ENCODE measurements at places on chromosomes 2 and 18.

GRCh38 chr2:230234845-230235244 is 9.3 kb downstream of the SP140 start:
- no peak for DNase-seq

- no peak for DNase-seq
Measured at GRCh38 chr2:42713920-42714319, 50.0 kb downstream of the OXER1 start.

DNA sequence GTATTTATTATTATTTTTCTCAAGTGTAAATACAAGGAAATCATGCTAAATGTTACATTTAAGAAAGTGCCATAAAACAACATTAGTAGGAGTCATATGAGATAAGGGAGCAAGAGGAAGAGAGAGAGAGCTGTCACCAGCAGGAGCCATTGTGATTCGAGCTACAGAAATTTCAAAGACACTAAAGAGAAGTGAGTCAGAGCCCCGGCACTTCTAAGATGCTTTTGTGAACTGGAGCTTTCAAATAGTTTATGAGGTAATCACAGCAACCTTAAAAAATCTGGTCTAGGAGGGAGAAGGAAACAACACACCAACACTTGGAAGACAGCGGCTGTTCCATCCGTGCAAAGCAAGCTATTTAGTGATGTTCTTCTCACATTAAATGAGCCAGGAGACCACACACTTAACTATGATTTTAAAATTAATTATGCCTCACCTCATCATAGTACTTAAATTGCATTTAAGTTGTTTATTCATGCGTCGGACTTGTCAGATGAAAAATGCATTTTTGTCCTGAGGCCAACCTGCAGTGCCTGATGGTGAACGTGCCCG is 382.7 kb upstream of the SALL3 start:
- DNase-seq: no peak

GRCh38 chr2:21486445-21486844 is 362.7 kb downstream of the TDRD15 start:
- DNase-seq: no peak

GRCh38 chr2:111068435-111069058 is 52.2 kb upstream of the BCL2L11 start:
- no peak for DNase-seq

DNA sequence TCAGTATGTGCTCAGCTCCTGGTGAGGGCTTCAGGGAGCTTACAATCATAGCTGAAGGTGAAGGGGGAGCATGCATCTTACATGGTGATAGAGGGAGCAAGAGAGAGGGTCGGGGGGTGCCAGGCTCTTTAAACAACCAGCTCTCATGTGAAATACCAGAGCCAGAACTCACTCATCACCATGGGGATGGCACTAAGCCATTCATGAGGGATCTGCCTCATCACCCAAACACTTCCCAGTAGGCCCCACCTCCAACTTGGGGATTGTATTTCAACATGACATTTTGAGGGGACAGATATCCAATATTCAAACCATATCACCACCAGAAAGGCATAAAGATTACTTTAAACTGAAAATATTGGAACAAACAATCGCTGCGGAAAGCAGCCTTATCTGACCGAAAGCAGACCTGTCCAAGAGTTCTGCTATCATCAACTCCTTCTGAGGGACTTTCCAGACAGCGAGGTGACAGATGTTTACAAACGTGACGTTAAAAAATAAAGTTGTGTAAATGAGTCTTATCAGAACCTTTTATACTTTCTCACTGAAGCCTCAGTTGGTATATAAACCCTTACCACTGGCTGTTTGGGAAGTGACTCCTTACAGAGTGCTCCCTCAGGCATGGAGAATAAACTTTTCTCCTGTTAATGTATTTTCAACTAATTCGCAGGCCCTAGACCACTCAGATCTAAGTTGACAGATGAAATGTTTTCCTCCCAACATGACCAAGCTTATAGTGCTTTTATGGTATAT is 35.5 kb upstream of the PTH2R start:
- DNase-seq: no peak

DNA sequence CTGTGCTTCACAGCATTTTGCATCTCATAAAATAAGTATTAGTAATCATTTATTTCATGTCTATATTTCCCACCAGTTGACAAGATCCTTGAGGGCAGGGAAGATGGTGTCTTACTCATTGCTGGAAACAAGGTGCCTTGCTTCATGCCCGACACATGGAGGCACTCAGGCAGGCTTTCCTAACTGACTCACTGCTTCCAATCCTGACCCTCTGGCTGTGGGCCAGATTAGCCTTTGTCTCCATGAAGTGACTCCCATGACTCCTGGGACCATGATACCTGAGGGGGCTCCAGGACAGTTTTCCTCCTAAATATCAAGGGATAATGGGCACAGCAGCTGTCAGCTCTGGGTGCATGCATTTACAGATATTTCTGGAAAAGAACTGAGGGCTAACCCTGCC is 275.1 kb downstream of the AGPS start:
- DNase-seq: no peak

GRCh38 chr18:55307505-55307904 is 280.5 kb downstream of the TCF4 start:
- DNase-seq: no peak

DNA sequence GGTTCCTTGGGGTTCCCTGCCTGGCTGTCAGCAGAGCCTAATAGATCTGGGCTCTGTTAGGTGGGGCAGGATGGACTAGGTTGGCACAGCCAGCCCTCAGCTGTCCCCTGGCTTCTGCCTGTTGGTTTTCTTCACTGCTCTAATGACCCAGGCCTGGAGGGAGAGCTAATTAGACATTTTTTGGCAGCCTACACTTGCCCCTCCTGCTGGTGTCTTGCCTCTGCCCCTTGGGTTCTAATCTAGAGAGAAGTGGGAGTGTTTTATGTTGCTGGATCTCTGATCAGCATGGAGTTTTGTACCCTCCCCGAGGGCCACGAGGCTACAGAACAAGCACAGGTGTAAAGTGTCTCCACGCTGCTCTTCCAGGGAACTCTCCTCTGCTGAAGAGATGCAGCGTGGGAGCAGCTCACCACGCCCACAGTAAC is 199.4 kb upstream of the RASGRP3 start:
- no peak for DNase-seq

DNA sequence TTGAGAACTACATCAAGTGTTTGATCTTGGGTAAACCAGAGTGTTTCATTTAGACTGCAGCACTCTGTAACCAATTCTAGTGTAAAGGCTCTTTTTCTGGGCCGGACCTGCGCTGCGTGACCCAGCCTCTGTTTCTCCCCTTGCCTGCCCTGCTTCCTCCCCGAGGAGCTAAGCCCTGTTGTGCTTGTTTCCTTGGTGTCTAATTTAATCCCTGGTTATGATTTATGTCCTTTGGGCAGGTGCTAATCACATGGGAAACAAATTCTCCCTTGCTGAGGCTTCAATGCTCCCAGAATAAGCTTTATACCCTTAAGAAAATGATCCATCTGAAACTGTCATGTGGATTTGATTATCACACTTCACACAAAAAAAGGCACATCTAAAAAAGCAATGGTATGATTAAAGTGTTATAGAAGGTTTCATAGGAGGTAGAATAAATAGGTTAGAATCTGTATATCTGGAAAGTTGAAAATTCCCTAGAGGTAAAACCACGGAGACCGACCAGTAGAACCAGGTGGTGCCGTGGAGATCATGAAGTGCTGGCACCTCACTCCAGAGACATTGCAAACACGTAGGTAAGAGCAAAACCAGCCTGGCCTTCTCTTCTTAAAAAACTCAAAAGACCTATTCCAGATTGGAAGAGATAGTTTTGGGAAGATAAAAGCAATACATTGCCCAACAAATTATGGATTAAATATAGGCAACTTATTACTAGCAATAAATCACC is 31.0 kb upstream of the SLC9A2 start:
- DNase-seq: no peak

- DNase-seq: no peak
Measured at GRCh38 chr2:48089644-48090043, 183.3 kb upstream of the FBXO11 start.

GRCh38 chr2:180542511-180542910 is 437.9 kb upstream of the UBE2E3 start:
- DNase-seq: no peak

All from spinal cord (tissue), 10 donors.